ENCODE measurements at places on chromosomes 3 and 15.

- no peak for DNase-seq
Measured at GRCh38 chr3:150783316-150783715, 20.3 kb upstream of the SIAH2 start.

DNA sequence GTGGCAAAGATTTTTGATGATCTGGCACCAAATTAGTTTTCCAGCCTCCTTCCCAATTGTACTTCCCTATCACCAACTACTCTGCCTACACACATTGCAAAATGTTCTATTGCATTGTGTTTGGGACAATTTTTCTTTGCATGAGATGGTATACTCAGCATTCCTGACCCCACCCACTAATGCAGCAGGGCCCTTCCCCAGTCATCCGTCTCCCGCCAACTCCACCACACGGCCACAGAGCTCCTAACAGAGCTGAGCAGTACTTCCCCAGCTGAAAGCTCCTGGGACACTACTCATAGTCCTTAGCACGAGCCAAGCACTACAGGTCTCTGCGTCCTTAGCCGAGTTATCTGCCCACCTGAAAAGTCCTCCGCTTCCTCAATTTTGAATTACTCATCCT, 34.2 kb downstream of the TXNRD3 start:
- DNase-seq: no peak

DNA sequence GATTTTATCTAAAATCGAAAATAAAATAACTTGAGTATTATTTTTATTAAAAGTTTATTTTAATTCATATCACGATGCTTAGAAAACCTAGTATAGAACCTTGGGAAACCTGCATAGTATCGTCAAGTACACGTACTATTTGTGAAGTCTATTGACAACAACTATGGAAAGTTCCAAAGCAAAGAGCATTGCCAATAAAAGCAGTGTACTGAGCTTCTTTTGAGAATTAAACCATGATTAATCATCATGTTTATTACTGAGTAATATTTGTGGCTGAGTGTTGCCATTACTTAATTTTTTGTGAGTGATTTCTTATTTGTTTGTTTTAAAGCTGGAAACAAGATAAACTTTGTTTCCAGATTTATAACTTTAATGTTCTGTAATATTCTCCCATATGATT, 674.1 kb downstream of the CADM2 start:
- no peak for DNase-seq

DNA sequence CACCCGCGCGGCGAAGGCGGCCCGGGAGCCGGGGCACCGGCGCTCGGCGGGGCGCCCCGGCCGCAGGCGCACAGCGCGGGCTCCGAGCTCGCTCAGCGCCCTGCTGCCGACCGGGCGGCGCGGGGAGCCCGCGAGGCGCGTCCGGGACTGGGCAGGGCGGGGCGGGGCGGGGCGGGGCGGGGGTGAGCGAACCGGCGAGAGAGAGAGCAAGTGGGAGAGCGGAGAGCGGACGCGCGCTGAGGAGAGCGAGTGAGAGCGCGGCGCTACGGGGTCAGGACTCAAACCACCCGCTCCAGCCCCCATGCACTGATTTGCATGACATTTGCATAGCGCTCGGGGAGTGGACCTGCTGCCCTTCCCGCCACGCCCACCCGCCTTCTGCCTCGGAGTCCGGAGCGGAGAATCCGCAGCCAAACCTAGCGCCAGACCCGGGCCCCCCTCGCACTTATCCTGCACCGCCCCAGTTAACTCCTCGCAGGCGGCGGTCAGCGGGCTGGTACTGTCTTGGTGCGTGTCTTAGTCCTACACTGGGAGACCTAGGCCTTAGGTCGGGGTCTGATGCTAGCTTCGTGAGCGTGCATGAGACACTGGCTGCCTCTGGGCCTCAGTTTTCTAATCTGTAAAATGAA, at the start of gene MYLK:
MYLK (minus strand) TSS at position 130 of the 629 bp plus-strand sequence. CDS start 90,491 bp downstream, outside the sequence.
- no peak for DNase-seq

DNA sequence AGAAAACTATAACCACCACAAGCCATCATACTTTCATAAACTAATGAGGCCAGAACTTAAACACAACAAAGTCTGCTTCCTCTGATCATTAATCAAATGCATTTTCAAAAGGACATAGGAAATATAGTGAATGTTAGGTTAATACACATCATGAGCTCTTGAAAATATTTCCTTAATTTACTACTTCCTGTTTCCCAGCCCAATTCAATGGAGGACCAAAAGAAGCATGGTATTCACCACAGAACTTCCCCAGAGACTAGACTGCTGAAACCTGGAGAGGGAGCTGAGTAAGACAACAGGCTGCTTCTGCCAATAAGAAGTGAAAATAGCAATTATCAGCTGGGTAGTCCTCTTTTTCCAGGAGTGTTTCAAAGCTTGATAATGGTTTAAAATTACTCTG, 250.3 kb downstream of the ULK4 start:
- no peak for DNase-seq

DNA sequence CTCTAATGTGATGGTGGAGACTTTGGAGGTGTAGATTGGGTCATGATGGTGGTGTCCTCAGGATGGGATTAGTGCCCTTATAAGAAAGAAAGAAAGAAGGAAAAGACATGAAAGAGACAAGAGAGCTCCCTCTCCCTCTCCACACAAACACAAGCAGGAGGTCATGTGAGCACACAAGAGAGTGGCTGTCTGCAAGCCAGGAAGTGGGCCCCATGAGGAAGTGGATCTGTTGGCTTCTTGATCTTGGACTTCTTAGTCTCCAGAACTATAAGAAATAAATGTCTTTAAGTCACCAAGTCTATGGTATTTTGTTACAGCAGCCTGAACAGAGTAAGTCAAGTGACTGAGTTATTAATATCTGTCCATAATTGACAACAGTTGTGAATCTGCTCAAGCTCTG, 17.1 kb downstream of the IQCB1 start:
- no peak for DNase-seq

DNA sequence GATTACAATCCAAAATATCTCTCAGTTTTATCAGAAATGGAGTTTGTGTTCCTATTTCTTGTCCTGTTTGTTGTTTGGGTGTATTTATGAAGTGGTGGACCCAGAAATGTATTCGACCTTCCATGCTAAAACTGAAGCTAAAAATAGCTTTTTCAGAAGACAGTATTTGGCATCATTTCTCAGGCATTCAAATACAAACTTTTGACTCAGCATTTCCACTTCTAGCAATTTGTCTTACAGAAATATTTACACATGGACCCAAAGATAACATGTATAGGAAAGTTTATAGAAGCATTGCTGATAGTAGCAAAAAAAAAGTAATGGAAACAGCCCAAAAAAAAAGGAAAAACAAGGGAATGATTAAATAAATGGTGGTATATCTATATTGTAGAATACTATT, 156.3 kb downstream of the HCN4 start:
- no peak for DNase-seq

DNA sequence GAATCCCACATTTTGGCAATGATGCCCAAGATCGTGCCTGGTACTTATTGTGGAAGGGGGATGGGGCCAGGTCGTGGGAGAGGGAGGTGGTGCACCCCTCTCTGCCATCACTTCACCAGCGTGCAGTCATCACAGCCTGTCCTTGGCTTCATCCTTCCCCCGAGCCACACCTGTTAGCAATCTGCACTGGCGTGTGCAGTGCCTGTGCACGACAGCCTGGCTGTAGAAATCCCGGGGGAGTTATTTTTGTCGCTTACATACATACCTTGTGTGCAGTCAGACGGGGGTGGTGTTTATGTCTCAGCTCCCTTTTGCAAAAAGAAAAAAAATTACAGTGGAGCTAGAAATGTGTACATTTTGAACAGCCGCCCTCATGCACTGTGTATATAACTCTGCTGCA, 216.0 kb downstream of the TLE3 start:
- DNase-seq: no peak

DNA sequence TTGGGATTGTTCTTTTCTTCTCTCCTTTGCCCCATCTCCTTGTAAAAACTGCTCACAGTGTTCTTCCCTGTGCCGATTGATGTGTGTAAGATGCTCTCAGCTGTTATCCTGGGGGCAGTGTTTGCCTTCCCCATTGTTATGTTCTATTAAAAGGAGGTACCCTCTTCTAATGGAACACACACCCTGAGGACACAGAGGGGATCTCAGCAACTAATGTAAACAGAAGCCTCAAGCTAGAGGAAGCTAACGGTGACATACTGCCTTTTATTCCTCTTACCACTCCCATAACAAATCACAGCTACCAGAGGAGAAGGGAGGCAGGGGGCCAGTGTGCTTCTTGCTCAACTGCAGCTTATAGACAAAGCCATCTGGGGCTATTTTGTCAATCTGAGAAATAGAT, 2.2 kb downstream of the TAGLN3 start:
- DNase-seq: no peak

- no peak for DNase-seq
Measured at GRCh38 chr15:69675731-69676130, 223.1 kb downstream of the RPLP1 start.

DNA sequence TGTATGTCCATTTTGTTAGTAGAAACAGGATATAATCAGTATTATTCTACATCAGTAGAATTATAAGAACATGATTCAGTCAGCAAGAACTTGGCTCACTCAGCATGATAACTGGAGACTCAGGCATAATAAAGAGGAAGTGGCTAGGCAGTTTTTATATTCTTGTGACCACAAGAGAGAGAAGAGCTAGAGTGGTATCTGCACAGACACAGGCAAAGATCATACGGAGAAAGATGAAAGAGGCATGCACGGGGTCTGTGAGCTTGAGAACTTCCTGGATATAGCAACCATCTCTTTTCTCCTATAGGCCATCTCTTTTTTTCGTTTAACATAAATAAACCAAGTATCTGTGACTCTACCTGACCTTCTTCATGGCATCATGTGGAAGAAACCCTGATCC, 46.8 kb downstream of the MYO5A start:
- no peak for DNase-seq

GRCh38 chr3:185760088-185760487, 64.8 kb downstream of the IGF2BP2 start:
- DNase-seq: no peak

All from stimulated activated CD8-positive, alpha-beta memory T cell treated with anti-CD3 and anti-CD28 coated beads, Interleukin-15, amount 100 ng/mL, for 1 hour (primary cell).